ENCODE measurements at places on chromosomes 3 and 15.

DNA sequence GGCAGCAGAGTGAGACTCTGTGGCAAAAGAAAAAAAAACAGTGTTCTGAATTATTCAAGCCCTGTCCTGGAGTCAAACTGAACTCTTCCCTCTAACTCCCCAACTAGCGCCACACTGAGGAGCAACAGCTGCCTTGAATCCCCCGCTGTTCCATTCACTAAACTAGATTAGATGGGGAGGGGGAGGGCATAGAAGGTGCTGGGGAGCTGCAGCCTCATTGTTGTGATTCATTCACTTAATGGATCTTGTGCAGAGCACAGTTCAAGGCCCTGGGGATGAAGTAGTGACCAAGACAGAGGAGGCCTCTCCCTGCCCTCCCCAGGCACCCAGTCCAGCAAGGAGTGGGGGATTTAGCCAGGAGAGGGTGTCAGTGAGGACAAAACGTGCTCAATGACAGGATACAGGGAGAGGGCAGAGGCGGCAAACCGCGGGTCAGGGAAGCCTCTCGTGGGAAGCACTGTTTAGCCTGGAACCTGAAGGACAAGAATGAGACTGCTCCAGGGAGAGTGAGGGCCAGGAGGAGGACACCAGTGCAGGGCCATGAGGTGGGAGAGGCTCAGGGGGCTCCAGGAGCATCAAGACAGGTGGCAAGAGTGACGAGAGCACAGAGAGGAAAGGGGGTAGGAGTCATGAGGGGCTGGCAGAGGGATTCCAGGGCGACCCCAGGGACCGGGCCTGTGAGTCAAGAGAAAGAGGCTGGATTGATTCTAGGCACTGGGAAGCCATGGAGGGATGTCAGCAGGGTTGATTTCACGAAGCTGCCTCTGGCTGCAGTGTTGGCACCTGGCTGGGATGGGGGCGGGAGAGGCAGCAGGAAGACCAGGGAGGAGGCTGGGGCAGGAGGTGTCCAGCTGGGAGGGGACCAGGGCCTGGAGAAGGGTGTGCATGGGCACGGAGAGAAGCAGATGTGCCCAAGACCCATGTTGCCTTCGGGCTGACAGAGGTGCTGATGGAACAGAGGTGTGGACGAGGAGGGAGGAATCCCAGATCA, 31.4 kb downstream of the ALS2CL start:
- DNase-seq, result no peak

GRCh38 chr3:32956750-32957570, 5.5 kb downstream of the CCR4 start:
- no peak for DNase-seq

GRCh38 chr3:72872183-72872582, 15.7 kb upstream of the GXYLT2 start:
- DNase-seq, result no peak

DNA sequence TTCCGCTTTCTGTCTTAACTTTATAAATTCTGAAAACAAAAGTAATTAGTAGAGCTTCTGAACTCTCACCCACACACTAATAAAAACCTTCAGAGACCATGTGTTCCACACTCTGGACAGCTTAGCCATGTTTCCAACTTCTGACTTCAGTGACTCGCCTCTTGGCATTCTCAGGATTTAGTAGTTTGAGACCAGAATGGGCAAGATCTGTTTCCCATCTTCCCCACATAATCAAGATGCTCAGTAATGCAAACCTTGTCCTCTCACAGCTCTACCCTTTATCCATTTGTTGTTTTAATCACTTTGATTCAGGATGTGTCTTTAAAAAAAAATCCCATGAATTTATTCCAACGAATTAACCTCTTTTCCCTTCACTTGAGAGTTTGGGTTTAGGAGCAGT, 166.6 kb upstream of the SLC24A5 start:
- DNase-seq, result no peak

GRCh38 chr3:196837819-196838420, 29.8 kb upstream of the SENP5 start:
- DNase-seq, result peak; percentile 42

- DNase-seq, result no peak
These were observed 19.2 kb upstream of the SYNM start for GRCh38 chr15:99085413-99086326.

- DNase-seq, result no peak
These were observed 180.9 kb upstream of the TLE3 start for GRCh38 chr15:70278644-70279043.

DNA sequence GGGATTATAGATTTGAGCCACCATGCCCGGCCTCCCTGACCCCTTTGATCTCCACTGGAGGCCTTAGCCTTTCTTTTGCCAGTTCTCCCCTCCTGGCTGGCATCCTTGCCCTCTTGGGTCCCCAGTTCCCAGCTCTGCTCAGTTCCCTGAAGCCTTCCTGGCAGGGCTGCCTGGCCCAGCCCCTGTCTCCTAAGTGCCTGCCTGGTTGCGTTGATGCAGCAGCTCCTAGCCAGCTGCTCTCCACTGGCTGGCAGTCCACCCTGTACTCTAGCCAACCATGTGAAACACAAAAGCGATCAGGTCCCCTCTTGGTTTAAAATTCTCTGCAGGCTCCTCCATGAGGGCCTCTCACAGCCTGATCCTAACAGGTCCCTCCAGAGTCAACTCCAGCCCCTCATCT, 184.7 kb downstream of the RAB11A start:
- DNase-seq, result no peak

- no peak for DNase-seq
These were observed 77.3 kb downstream of the NFKBIZ start for GRCh38 chr3:101926594-101927105.

- no peak for DNase-seq
These were observed 133.0 kb upstream of the NECTIN3 start for GRCh38 chr3:110938629-110939028.

DNA sequence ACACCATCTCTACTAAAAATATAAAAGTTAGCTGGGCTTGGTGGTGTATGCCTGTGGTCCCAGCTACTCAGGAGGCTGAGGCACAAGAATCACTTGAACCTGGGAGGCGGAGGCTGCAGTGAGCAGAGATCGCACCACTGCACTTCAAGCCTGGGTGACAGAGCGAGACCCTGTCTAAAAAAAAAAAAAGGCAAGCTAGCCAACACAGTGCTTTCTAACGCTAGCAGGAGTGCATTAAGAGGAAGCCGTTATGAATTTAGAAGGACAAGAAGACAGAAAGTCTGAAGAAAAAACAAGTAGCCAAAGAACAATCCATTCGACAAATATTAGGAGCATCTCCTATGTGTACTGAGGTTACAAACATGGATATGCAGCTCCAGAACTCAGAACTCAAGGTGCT, 28.6 kb downstream of the BHLHE40 start:
- no peak for DNase-seq

- no peak for DNase-seq
These were observed 429.2 kb downstream of the OTOL1 start for GRCh38 chr3:161925749-161926360.

- DNase-seq, result no peak
These were observed 34.9 kb downstream of the PPCDC start for GRCh38 chr15:75058127-75058905.

DNA sequence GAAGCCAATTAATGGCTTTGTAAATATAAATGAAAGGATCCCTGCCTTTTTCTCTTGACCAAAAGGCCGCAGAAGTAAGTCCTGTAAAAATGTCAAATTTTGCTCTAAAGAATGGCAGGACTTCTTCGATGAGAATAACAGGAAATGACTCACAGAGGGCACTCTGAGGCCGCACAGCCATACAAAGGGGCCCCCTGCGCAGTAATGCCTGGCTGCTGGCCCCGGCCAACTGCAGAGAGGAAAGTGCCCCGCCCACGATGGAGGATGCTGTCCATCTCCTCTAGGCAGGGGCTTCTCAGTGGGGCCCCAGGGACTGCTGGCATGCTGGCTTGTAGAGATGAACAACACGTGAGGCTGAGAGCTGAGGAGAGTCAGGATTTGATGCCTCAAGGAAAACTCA, 18.1 kb upstream of the SCN10A start:
- DNase-seq, result no peak

- no peak for DNase-seq
These were observed 42.0 kb downstream of the RORA start for GRCh38 chr15:61186905-61187741.

DNA sequence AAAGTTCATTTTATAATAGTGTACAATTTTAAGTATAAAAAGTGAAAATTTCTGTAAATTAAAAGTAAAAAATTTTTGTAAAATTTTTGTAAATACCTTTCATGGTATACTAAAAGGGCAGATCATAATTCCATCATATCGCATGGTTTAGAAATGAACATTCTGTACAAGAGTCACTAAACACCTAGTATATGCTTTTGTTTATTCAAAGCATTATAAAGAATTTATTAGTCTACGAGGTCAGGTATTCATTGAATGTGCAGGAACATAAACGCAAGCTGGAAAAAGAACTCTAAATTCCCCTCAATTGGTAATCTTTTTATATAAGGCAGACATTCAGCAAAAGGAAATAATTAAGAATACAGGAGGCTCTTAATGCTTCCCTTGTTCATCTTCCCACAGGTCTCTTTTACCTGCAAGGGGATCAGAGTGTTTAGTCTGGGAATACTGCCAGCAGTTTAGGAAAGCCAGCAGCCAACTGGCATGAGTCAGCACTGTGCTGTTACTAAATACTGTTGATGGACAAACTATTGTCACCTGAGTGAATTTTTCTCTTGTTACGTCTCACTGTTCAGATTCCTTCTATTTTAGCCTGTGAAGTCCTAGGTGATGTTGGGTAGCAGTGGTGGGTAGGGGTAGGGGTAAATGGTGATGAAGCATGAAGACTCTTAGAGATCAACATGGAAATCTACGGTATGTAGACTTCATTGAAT, 70.1 kb downstream of the UQCC5 start:
- no peak for DNase-seq

DNA sequence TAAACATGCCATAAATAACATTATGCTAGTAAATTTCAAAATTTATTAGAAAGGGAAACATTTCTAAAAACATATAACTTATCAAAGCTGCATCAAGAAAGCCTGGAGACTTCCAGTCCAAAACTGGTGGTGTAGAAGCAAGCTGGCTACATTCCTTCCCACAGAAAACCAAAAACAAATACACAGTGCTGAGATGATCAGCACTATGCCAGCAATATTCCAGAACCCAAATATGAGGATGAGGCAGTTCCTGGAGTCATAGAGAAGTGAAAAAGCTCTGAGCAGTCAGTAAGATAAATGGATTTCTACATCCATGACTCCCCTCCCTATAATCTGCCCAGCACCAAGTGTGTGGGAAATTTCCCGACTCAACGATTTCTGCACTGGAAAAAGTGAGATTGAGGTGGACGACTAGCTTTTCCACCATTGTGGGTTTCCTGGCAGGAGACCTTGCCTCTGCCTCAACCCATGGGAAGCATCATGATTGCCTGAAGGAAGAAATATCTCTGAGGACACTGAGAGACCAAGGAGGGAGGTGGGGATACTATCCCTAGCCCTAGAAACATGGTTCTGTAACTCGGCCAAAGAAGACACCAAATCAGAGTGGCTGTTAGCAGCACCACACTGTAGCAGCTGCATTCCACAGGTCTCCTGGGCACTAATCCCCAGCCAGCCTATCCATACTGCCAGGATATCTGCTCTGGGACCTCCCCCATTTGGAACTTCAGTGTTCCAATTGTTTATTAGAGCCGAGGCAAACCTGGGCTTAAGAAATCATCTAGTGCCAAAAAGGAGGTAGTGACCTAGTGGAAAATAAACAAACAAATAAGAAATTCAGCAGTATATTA, 11.8 kb upstream of the CLN6 start:
- no peak for DNase-seq

DNA sequence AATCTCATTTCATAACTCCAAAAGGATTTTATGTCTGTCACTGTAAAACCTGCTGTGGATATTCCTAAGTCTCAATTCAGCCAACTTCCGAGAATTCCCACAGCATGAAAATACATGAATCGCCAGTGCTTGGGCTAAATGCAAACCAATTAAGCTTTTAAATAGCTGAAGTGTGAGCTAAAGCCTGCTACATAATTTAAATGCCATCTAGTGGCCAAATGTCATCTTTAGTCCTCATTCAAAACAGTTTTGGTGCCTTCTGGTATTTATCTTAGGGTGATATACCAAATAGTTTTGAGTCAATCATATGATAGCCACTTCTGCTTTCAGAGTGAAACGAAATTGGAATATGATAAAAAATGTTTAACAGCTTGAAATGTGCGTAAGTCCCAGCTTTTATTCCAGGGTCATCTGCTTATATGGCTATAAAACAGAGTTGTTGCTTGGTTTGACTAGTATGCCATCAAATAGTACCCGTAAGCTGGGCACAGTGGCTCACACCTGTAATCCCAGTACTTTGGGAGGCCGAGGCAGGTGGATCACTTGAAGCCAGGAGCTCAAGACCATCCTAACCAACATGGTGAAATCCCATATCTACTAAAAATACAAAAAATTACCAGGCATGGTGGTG, 41.8 kb upstream of the CCNL1 start:
- no peak for DNase-seq

DNA sequence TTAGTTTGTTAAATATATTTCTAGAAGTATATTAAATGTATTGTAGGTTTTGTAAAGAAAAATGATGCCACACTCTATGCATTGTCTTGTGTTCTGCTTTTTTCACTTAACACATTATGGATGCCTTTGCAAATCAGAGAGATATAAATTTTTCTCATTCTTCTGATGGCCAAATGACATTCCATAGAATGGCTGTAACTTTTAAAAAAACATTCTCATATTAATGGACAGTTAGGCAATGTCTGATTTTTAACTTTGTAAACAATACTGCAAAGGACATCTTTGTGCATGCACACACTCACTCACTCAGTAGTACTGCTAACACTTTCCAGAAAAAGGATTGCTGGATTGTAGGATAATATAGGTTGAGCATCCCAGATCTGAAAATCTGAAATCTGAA, 195.9 kb downstream of the ITPR1 start:
- DNase-seq, result no peak

All from stimulated activated CD8-positive, alpha-beta memory T cell treated with anti-CD3 and anti-CD28 coated beads, Interleukin-4, amount 100 ng/mL, for 4 hours (primary cell).